HS-5 (cell line): ENCODE measurements at places on chromosomes 12 and 14.

- DNase-seq, result no peak
Observed at GRCh38 chr12:9754099-9754927, 6.4 kb downstream of the CD69 start.

- DNase-seq, result no peak
Observed at GRCh38 chr12:124487066-124487833, 80.2 kb downstream of the NCOR2 start.

DNA sequence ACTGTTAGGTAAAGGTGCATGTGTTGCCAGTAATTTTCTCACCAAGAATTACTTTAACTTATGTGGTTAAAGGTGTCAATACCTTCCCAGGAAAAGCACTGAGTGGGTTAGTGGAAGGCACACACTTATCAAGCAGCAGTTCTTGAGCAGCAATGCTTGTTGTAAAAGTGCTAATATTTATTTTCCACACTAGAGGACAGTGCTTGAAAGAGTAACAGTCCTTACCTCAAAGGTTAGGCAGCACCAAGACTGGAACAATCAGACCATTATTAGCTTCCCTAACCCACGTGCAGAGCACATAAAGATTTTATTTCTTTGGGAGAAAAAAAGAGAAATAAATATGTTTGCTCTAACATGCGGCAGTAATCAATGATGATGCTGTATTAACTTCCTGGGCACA is 48.8 kb upstream of the KRR1 start:
- no peak for DNase-seq

DNA sequence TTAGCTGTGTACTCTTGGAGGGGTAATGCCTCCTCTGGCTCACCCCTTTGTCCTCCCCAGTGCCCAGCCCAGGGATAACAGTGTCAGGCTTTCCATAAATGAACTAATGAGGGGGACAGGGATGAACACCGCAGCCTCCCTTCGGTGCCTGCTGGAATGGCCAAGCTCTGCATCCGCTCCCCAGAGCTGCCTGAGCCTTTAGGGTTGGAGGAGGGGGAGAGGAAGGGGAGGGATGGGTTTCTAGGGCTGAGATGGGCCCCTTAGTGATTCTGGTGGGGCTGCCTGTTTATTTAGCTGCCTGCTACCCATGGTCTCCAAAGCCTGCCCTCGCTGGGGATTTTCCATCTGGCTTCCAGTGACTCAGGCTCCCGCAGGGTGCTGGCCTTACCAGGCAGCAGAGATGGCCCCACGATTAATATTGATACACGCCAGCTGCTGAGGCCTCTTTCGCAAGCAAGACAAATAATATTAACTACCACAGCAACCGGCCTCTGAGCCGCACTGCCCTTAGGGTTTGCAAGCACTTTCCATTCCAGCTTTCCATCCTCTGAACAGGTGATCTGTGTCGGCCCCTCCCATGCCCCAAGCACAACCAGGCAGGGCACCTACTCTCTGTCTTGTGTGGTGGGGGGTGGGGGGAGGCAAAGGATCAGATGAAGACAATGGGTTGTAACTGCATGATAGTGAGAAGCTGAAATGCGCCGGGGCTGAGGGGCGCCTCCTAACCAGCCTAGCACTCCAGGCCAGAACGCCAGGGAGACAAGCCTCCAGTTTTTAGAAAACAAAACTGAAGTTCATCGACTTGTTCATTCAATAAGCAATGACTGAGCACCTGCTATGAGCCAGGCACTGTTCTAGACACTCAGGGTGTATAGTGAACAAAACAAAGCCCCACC is 56.7 kb downstream of the C14orf132 start:
- no peak for DNase-seq

GRCh38 chr12:114425031-114425626 is 19.2 kb upstream of the TBX5 start:
- no peak for DNase-seq

DNA sequence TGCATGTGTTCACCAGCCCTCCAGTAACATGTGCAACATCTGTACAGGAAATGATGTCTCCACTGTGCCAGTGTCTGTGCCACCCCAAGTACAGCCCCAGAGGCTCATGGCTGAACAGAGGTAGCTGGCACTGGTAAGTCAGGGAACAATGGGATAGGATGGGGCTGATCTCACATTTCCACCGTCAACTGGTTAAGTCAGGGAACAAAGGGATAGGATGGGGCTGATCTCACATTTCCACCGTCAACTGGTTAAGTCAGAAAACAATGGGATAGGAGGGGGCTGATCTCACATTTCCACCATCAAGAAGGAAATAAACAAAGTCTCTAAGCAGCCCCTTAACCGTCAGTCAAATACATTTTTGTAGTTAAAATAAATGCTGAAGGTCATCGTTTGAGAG is 246.6 kb downstream of the TMEM132D start:
- DNase-seq, result no peak

DNA sequence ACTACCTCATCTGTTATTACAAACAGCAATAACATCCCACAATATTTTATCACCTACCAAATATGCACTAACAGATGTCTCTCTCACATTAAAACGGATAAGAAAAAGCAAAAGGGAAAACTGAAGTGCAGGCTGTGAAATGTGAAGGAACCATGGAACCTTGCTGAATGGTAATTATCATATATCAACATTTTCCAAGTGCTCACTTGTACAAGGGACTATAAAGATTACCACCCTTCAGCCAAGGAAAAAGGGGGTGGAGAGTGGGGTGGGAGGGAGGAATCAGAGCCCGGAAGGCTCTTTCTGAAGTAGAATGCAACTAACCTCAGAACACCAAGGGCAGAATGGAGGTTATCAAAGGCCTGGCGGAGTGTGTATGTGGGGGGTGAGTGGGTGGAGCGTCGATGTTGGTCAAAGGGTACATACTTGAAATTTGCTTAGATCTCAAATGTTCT is 1.2 kb downstream of the SNX6 start:
- DNase-seq, result no peak

DNA sequence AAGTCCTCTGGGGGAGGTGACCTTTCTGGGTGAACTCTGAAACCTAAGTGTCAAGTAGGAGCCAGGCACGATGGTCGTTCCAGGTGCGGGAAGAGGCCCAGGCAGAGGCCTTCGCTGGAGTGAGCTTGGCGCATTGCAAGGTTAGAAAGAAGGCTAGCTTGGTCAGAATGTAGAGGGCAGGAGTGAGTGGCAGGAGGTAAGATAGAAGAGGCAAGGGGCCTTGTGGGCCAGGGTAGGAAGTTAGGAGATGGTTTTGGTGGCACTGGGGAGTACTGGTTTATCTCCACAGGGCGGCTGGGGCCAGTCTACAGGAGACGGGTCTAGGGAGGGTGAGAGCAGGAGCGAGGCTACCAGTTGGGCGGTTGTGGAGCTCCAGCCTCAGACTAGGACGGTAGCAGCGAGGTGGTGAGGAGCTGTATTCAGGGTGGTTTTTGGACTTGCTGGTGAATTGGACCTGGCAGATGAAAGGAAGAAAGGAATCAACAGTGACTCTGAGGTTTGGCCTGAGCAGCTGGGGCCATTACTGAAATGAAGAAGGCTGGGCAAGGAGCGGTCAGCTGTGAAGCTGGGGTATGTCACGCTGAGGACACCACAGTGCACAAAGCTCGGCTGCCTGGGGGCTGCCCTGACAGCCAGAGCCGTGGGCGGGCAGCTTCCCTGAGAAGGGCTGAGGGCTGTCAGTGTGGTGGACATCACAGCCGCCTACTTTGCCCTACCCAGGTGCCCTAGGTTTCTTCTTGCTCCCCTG is 9.0 kb downstream of the MLXIP start:
- DNase-seq, result no peak

- no peak for DNase-seq
Observed at GRCh38 chr14:100440207-100440631, 117.1 kb downstream of the SLC25A47 start.

GRCh38 chr12:5088586-5089264 is 45.0 kb downstream of the KCNA5 start:
- DNase-seq, result no peak

DNA sequence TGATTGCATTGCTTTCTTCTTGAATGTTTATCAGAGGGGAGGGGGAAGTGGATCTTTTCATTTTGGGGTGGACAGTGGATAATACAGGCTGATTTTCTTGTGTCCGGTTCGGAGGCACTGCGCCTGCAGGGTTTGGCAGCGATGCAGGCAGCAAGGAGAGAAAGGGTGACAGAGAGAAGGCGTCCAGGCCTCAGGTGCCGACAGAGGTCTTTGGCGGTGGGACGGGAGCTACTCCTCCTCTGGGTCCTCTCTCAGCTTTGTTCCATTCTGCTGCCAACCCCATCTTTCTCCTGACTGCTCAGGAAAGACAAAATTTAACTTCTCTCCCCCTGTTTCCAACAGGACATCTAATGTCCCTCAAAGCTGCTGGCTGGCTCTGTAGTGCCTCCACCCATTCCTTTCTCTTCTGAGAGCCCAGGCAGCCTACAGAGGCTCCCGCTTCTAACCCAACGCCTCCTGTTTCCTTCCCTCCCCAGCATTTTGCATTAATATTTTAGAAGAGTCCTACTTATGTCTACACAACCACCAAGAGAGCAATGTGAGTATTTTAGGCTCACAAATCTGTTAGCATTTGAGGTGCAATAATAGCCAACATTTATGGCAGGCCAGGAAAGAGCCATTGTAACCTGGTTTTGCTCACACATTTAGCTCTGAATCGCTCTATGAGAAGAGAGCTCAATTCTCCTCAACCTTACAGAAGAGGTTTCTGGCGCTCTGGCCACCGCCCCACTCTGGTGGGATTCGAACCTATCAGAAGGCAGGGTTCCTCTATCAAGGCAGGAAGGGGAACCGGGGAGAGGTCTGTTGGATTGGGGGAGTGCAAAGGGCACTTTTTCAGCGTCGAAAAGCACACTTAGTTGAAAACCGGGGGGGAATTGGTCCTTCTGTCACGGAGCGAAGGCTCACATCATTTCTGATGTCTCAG is 7.1 kb upstream of the TBX5 start:
- no peak for DNase-seq

GRCh38 chr12:51001799-51002198 is 24.4 kb downstream of the SLC11A2 start:
- no peak for DNase-seq

- DNase-seq, result no peak
Observed at GRCh38 chr14:81281332-81281731, 60.6 kb upstream of the GTF2A1 start.

GRCh38 chr14:76986231-76986565 is 42.3 kb downstream of the IRF2BPL start:
- no peak for DNase-seq

- DNase-seq, result no peak
Observed at GRCh38 chr14:90892970-90893369, 76.7 kb upstream of the TTC7B start.

DNA sequence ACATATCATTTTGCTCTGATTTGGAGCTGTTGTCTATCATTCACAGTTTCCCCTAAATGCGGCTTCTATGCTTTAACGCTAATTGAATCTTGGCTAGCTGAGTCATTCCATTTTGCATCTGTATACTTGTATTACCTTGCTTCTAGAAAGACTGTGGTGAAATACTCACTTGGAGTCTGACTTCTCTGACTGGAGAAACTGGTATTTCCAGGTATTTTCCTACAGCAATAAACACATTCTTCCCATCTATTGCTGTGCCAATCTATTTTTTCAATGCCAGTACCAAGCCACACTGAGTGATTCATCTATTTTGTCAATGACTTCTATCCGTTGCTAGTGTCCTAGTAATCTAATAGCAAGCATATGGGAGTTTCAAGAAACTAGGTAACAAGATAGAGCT is 76.0 kb upstream of the ST8SIA1 start:
- no peak for DNase-seq

DNA sequence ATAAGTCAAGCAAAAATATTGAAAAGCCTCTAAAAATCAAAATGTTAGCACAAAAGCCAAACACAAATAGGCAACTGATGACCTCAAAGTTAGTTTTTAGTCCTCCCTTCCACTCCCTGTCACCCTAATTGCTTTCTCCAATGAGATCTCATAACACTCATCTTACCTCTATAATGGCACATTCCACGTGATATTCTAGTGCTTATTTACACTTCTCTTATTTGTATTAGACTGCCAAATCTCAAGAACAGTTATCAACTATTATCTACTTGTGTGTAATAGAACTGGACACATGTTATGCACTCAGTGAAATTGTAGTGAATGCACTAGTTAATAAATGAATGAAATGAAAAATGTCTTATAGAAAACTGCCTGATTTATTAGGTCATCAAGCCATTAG is 55.5 kb upstream of the AVPR1A start:
- no peak for DNase-seq

GRCh38 chr12:41919048-41919447 is 225.6 kb downstream of the GXYLT1 start:
- no peak for DNase-seq

DNA sequence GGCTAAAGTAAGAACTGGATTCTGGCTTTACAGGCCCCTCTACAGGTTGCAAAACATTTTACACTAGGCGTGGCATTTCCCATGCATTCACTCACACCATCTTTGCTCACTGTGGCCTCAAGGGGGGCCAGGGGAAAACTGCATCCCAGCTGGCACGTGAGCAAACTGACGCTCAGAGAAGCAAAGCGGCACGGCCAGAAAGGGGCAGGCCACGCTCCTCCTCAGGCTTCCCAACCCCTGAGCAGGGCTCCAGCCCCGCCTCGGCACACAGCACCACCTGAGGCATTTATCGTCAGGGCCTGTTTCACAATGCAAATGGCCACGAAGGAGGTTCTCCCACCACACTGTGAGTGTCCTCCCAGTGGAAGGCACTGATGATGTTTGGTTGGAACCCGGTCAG is 90.8 kb downstream of the BCL11B start:
- no peak for DNase-seq

DNA sequence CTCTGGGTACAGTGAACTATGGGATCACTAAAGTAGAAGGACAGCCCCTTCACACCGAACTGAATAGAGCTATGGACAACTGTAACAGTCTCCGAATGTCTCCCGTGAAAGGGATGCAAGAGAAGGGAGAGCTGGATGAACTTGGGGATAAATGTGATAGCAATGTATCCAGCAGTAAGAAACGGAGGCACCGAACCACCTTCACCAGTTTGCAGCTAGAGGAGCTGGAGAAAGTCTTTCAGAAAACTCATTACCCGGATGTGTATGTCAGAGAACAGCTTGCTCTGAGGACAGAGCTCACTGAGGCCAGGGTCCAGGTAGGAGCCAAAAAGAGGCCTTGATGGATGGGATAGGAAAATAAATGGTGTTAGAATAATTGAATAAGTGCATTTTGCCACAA is 3.5 kb downstream of the ALX1 start:
- DNase-seq, result no peak

DNA sequence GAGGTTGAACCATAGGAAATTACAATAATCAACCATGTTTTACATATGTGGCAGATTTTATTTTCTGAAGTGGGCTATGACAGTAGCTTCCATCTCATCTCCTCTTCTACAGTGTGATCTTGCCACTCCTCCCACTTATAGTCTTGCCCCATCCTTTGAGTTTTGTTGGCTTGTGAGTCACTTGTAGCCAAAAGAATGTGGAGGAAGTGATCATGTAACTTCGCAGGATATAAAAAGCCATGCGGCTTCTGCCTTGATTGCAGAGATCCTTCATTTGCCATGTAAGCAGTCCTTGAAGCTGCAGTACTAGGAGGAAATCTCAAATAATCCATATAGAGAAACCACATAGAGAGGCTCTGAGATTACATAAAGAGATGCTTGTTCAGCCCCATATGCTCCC is 13.7 kb upstream of the ZNF84 start:
- no peak for DNase-seq
